ENCODE measurements at places on chromosomes 4 and X. TPM values are rescaled to one million over a fixed set of nuclear protein-coding genes. Genes with fewer than 3 reads are reported as not detected.

The TAPT1 gene
- 32.6 TPM for total RNA-seq

DNA sequence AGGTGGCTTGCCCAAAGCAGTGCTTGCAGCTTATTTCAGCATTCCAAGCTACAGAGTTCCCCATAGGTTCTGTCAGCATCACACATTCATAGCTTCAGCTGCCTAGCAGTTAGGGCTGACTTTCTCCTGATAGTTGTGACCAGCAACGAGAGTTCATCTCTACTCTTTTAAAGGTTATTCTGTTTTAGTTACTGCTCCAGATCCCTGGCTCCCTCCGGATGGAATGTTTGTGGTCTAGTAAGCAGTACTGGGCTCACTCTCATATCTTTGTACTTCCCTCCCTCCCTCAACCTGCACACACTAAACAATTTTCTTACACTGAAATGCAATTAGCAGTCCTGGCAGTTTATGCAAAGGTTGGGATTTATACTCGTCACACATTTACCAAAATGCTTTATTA lies 43.9 kb downstream of the PTTG2 start:
- no peak for DNase-seq

GRCh38 chr4:16194214-16194613 lies 32.1 kb downstream of the TAPT1 start:
- DNase-seq: no peak

GRCh38 chr4:52638717-52639116 lies 20.4 kb downstream of the USP46 start:
- no peak for DNase-seq

Data from activated CD4-positive, alpha-beta T cell treated with anti-CD3 and anti-CD28 coated beads for 36 hours (primary cell).